Cerebellar nuclear complex (tissue), 1 donor: ENCODE measurements at places on chromosomes 3 and 15.

GRCh38 chr3:120615847-120616609, 19.9 kb downstream of the NDUFB4 start:
- no peak for DNase-seq

- DNase-seq = no peak
These were observed 325.7 kb upstream of the RGMA start for GRCh38 chr15:93414576-93415231.

- DNase-seq = no peak
These were observed 206.9 kb upstream of the BHLHE40 start for GRCh38 chr3:4772171-4772804.

DNA sequence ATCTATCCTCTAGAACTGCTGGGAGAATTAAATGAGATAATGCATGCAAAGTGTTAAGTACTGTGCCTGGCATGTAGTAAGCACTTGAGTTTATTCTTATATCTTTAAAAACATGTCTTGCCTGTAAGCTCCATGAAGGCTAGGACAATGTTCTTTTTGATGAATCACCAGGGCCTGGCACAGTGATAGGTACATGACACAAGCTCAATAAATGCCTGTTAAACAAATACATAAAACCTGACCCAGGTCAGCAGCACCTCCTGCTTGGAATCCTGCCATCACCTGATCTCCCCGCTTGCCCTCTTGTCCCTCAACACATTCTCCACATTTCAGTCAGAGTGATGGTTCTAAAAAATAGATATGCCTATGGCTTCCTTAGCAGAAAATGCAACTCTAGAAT, 186.8 kb downstream of the CHST2 start:
- DNase-seq = no peak

DNA sequence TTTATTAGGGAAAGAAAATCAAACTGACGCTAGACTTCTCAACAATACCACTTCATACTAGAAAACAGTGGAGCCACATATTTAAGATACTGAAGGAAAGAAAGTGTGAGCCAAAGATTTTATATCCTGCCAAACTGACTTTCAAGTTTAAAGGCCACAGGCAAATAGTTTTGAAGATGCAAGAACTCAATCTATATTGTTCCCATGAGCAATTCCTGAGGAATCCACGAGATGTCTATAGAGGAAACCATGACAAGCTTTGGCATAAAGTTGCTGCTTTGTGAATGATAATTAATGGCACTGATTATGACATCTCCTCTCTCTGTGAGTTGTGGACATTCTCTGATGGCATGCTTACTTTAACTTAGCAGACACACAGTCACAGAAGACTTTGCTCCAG, 276.1 kb upstream of the GOLGA6L4 start:
- no peak for DNase-seq

DNA sequence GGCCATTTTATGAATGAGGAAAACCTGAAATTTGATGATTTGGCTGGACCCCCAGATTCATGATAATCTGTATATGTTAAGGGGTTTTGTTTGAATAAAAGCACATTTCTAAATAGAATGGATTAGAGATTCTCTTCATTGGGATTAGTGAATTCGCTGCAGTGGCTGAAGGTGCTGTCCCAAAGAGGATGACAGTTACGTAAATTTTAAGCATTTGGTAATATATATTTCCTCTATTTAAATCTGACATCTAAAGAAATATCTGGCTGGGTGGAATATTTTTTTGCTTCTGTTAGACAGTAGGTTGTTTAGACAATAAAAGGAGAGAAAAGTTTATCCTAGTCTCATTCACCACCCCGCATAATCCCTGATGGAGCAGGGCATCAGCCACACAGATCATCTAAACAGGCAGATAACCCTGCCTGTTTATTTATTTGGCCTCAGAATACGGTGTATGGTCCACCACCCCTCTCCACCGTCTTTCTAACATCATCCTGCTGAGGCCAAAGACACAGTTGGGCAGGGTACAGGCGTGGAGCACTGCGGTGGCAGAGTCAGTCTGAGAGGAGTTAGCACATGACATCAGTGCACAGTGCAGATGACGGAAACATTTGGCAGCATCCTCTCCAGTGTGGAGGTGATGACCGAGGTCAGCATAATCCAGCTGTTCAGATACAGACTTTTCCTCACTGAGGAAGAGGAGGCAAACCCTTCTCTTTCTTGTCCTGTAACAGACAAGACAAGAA, 20.4 kb upstream of the NFKBIZ start:
- DNase-seq = no peak

DNA sequence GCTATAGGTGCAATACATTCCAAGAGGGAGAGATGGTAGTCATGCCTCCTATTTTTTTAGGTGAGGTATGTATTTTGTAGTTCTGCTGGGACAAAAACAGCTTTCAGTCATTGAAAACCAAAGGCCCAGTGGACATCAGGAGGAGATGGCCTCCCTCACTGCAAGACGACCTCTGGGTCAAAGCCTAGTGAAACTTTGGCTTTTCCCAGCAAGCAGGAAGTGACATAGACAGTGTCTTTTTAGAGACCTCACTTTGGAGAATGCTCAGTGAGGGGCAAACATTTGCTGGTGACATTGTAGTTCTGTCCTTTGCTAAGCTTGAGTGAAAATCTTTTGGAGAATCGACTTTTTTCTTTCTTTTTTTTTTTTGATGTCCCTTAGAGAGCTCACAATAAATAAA, 27.3 kb downstream of the LIPC start:
- no peak for DNase-seq

- DNase-seq = peak; percentile 28
These were observed 62.7 kb upstream of the KLF13 start for GRCh38 chr15:31263751-31264558.

- DNase-seq = no peak
These were observed 375.4 kb upstream of the PROK2 start for GRCh38 chr3:72160351-72160750.

DNA sequence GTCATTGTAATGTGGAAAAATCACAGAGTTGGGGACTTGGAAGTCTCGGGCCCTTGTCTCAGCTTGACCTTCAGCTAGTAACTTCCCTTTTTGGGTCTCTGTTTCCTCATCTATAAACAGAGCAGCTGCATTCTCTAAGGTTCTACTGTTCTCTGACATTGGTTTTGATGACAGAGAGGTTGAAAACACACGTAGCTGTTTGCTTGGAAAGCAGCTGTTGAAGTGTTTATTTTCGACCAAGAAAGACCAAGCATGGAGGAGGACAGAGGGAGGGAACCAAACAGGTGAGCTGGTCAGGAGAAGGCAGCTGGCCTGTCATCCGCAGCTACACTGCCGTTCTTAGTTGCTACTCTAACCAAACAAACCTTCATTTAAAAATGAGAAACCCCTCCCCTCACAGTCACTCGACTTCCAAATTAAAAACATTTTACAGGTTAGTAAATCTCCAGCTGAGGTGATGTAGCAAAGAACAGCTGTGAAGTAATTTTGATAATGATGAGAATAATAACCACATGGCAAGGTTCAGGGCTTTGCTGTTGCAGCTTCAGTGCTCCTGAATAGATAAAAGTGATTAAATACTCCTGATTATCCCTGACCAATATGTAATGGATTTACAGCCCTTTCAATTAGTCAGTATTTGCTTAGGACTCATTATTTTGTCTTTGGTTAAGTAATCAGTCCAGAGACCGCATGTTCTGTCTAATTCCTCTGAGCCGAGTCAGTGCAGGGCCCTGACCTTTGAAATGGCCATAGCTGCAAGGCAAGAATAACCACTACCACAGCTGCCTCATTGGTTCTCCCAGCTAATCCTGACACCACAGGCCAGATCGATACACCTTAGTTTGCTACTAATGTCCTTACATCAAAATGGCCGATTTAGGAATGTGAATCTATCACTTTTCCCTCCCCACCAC, 65.3 kb downstream of the MEIS2 start:
- DNase-seq = no peak

- DNase-seq = no peak
These were observed 7.7 kb downstream of the CCR2 start for GRCh38 chr3:46361408-46362283.

DNA sequence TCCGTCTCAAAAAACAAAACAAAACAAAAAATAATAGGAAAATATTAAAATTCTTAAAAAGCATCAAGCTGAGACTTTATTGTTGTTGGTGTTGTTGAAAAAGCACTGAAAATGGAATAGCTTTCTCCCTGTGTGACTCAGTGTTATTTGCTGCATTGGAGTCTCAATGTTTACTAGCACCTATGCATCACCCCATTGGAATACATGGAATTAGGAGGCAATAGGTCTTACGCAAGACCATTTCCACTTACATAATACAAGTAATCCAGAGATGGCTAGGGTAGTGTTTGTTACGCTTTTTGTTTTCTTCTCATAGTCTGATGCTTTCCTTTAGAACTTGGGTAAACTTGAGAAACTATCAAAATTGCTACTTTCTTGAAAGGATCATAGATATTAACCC, 15.2 kb downstream of the GXYLT2 start:
- DNase-seq = no peak

GRCh38 chr3:188788621-188789081, 383.1 kb upstream of the TPRG1 start:
- no peak for DNase-seq

- no peak for DNase-seq
These were observed 244.4 kb upstream of the COL8A1 start for GRCh38 chr3:99393961-99394360.

- DNase-seq = no peak
These were observed 28.6 kb downstream of the MAGEF1 start for GRCh38 chr3:184683234-184683633.

GRCh38 chr15:73858062-73858461, 15.3 kb upstream of the TBC1D21 start:
- DNase-seq = no peak

- DNase-seq = no peak
These were observed 292.4 kb downstream of the UBE2E2 start for GRCh38 chr3:23495507-23495906.

- no peak for DNase-seq
These were observed 165.4 kb downstream of the CTNNB1 start for GRCh38 chr3:41364736-41365135.

DNA sequence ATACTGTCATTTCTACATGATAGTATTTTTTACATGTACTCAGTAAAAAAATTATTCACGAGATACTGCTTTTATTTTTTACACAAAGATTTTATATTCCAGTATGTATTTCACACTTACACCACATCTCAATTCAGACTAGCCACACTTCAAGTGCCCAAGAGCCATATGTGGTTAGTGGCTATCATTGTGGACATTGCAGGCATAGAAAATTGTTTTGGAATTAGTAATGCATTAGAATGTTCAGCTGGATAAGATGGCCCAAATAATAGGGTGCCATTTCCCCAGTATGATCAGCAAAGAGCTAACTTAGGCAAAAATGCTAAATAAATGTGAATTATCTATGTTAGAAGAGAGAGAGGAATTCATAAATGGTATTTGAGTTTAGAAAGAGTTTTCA, 203.8 kb upstream of the MCTP2 start:
- no peak for DNase-seq

GRCh38 chr3:71229905-71230657, 353.4 kb downstream of the FOXP1 start:
- no peak for DNase-seq

DNA sequence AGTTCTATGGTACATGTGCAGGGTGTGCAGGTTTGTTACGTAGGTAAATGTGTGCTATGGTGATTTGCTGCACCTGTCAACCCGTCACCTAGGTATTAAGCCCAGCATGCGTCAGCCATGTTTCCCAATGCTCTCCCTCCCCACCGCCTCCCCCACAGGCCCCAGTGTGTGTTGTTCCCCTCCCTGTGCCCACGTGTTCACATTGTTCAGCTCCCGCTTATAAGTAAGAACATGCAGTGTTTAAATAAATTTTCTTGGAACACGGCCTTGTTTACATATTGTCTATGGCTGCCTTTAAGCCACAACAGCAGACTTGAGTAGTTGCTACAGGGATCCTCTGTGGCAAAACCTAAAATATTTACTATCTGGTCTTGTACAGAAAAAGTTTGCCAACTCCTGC, 41.3 kb upstream of the CORO2B start:
- no peak for DNase-seq

- no peak for DNase-seq
These were observed 13.0 kb downstream of the UACA start for GRCh38 chr15:70750203-70750869.

- no peak for DNase-seq
These were observed 2.5 kb upstream of the GPR176 start for GRCh38 chr15:39922462-39923092.

DNA sequence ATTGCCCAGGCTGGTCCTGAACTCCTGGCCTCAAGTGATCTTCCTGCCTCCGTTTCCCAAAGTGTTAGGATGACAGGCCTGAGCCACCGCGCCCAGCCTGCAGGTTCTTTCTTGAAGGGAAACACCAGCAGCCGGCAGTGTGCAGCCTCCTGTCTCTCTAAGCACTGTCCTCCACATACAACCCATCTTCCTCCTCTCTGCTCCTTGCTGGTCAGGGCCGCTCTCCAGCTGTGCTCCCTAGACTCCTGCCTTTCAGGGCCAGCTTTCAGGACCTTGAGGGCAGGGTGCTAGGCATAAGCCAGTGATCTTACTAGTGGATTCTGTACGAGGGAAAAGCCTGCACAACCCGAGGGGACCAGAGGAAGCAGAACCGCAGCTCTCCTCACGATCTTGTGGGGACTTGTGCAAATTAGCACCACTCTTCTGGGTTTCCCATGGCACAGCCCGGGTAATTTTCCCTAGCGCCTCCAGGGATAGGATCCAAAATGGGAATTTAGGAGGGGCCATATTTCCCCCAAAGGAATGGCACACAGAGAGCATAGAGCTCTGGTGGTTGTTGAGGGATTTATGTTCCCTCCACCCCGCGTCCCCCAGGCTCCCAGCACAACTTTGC, 18.2 kb upstream of the CORO2B start:
- no peak for DNase-seq

- no peak for DNase-seq
These were observed 15.0 kb downstream of the LRRK1 start for GRCh38 chr15:100934166-100934565.
